Omental fat pad (tissue), 4 donors: ENCODE measurements at places on chromosomes 1 and 21. TPM values are rescaled to one million over a fixed set of nuclear protein-coding genes. Genes with fewer than 3 reads are reported as not detected.

- no peak for DNase-seq
Observed at GRCh38 chr1:85137660-85138059, 63.2 kb downstream of the SYDE2 start.

GRCh38 chr1:1334835-1335234, 3.8 kb downstream of the TAS1R3 start:
- DNase-seq = no peak

DNA sequence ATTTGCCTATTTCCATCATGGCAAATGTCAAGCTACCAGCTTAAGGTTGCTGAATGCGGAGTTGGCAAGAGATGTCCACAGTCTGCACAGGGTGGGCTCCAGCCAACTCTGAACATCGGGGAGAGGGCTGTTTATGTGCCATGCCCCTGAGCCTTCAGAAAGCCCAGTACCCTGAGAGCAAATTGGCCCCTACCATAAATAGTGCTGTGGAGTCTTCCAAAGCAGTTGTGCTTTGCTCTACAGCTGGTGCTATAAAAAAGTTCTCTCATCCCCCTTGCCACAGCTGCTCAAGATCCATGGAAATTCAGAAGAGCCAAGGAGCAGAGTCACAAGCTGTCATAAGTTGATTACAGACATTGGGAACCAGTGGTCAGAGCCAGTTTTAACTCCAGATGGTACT, 85.6 kb upstream of the CLDN14 start:
- no peak for DNase-seq

DNA sequence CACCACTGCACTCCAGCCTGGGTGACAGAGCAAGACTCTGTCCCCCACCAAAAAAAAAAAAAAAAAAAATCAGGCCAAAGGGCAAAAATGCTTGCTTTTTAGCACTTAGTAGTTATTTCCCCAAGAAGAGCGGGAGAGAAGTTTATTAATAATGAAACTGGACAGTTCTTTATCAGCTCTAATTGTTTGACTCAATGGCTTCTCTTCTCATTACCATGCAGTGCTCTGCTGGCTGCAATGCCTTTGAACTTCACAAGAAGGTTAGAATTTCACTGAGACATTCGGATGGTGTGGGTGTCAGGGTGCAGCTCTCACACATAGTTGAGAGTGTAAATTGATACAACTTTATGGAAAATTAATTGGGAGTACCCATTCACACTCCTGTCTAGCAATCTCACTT, 63.7 kb downstream of the EDARADD start:
- no peak for DNase-seq

DNA sequence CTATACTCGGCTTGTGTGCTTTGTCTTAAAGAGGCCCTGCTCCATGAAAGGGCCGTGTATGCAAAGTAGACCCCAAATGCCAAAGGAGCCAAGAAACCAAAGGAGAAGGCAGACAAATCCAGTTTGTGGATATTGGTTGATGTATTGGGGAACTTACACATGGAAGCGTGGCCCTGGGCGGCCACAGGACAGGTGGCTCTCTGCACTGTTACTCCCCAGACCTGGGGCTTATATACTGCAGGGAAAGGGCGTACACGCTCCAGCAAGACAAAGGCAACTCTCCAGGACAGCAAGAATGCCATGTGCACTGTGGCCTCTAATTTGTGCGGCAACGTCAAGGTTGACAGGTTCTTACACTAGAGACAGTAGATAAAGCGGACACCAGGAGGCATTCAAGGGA, 24.8 kb downstream of the RSPH1 start:
- no peak for DNase-seq

GRCh38 chr1:167171286-167171929, 49.3 kb upstream of the POU2F1 start:
- DNase-seq = no peak

DNA sequence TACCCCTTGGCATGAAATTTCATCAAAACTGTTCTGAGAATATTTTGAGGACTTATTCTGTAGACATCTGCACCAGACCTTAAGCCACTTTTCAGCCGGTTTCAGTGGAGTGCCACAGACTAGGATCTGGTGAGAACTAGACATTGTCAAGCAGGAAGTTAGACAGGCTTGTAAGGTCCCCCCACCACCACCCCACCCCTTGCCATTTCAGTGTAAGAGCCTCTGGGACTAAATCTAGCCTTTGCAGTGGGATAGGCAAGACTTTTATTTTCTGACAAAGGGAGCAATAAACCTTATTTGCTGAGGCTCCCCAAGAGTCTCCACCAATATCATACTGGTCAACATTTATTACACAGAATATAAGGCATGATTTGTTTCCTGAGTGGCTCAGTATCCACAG, 77.9 kb upstream of the EXO1 start:
- DNase-seq = no peak

DNA sequence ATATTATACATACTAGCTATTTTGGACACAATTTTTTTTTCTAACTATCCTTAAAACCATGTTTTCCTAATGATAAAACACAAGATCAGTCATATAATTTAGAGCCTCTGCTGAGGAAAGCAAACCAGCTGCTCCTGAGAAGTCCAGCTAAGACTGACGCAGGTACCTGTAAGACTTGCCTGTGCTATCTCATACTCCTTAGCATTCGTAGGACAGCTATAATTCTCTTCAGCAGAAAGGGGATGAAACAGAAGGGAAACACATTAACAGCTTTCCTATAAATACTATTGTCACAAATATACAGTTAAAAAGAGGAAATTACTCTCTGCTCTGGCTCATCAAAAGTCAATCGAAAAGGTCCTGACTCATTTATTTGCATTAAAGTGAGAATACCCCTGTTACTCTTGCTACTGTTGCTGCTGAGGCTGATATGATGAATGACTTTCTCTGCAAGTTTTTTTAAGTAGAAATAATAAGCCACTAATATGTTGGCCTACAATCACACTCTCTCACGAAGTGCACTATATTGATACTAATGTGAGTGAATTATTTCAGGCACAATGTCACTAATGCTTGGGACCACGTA, 757.1 kb downstream of the KCNT2 start:
- DNase-seq = no peak

DNA sequence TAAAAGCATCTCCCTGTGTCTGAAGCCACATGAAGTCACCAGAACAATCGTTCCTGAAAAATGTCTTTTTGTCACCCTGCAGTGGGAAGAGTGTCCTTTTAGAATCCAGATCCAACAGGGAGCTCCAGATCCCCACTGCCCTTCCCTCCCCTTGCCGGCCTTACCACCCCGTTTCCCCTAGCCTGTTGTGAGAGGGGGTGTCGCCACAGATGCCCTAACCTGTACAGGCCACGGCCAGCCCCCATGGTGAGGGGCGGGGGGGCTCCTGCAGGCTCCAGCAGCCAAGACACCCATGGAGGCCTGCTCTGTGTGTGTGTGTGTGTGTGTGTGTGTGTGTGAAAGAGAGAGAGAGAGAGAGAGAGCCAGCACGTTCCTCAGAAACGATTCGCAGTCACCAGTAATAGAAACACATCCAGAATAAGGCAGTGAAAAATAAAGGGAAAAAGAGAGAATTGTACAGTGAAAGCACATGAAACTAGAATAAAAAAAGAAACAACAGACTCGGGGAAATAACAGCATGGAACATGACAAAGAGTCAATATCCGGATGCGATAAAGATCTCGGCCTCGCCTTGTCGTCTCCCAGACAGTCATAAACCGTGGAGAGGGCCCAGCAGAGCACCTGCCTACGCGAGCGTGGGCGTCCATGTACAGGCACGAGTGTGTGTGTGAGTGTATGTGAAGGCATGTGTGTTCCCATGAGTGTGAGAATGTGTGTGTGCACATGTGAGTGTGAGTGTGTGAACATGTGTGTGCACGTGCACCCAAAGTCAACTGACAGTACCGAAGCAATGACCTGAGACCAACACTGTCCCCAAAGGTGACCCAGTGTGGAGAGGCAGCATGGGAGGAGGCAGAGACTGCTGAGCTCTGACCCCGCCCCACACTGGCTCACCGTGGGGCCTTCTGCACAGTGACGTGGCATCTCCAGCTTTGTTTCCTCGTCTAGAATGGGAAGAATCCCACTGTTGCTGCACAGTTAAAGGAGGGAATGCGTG, 303.8 kb downstream of the NPHP4 start:
- no peak for DNase-seq

- no peak for DNase-seq
Observed at GRCh38 chr1:5943343-5944124, 48.7 kb downstream of the NPHP4 start.

GRCh38 chr1:96059736-96060135, 661.8 kb upstream of the PTBP2 start:
- no peak for DNase-seq

GRCh38 chr1:94602316-94602715, 60.8 kb upstream of the F3 start:
- DNase-seq = no peak

GRCh38 chr1:93525431-93525830, 77.5 kb downstream of the FNBP1L start:
- no peak for DNase-seq

GRCh38 chr1:180003026-180003695, 48.6 kb downstream of the CEP350 start:
- DNase-seq = no peak

- no peak for DNase-seq
Observed at GRCh38 chr1:231161667-231162296, at the start of gene TRIM67. TSS of gene TRIM67 (plus strand) at chr1:231162058. CDS start at chr1:231162970, 912 bp downstream.

- DNase-seq = no peak
Observed at GRCh38 chr21:14383596-14384180, 742 bp upstream of the HSPA13 start.

- no peak for DNase-seq
Observed at GRCh38 chr1:98179151-98179773, 258.4 kb upstream of the DPYD start.

- DNase-seq = no peak
Observed at GRCh38 chr1:42979896-42980800, 21.5 kb upstream of the SLC2A1 start.

DNA sequence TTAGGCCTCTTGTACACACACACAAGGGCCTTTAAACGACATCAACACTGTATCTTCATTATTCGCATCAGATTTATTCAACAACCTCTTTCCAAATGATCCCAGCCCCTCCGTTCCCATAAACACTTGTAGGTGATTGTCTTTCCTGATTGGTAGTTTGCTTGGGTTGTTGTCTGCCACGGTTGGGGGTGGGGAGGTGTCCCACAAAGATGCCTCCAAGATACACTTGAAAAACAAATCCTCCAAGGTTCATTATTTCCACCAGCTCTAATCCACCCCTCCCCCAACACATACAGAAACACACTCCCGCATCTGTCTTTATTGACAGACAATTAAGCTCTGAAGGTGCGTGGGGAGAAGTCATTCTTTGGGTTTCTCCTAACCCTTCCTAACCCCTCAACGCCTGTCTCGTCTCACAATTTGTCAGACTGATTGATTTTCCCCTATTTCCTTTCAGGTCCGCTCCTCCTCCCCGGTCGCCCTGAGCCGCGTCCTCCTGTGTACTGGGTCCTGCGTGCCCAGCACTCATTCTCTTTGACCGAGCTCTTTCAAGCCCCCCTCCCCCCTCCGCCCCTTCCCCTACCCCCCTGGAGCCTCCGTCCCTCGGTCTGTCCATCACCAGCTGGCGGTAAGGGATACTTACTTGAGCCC, 1.4 kb downstream of the WDR26 start:
- no peak for DNase-seq

DNA sequence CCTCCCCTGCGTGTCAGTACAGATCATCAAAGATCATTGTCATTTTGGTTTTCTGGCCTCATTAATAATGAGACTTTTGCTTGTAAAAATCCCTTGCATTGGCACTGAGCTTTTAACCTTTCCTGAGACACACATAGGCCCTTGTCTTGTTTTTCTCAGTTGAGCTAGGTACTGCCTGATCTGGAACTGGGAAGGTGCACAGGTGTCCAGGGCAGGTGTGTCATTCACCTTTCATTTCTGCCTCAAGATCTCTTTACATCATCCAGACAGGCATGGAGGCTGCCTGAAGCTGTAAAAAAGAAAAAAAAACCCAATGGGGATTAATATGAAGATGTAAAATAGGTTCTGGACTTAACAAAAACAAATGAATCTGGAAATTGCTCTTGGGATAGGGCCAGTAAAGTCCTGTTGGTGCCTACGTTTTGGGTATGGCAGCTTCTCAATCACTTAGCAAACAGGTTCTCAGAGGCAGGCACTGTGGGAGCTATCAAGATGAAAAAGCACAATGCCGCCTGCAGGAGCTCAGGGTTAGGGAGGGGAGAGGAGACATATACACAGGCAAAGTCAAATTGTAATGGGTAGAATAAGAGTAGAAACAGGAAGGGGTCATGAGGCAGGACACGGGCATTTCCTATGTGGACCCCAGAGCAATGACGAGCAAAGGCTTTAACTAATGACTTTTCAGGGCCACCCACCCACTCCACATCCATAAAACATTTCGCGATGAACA, 1.0 kb upstream of the KCNC4 start:
- no peak for DNase-seq

DNA sequence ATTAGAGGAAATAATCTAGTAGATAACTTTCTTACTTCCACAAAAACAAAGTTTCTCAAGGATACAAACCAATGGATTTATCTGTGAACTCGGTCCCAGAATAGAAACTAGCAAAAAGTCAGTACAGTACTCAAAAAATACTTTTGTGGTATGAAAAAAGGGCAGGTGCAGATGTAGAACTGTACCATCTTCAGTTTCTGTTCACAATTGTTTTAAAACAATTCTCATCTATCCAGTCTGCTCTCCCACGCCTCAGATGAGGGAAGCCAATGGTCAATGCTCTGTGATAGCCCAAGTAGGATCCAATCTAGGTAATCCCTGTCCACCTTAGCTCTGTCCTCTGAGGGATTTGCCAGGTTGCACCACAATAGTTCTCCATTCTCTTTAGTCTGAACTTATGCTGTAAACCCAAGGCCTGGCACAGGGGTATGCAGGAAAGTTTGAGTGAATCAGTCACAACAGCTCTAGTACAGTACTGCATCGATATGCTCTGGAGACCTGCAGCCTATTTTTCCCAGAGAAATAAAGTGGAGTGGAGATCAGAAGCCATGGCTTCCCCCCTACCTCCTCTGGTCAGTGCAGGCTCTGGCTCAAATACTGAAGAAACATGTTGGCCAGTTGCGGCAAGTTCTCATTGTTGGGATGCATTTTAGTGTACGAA, 1.4 kb downstream of the KTI12 start:
- no peak for DNase-seq

- no peak for DNase-seq
Observed at GRCh38 chr1:169091480-169091941, 15.0 kb upstream of the ATP1B1 start.

GBP6 gene
- total RNA-seq = not detected

CDC7 gene
- total RNA-seq = 1.4 TPM

LRRIQ3 gene
- 0.84 TPM for total RNA-seq

RAB4A gene
- total RNA-seq = 29.5 TPM

OR2L2 gene
- total RNA-seq = not detected

LCE1F gene
- not detected for total RNA-seq

DPYD gene
- 86.4 TPM for total RNA-seq
